Esophagus squamous epithelium (tissue), 5 donors: ENCODE measurements at places on chromosomes 7 and 10.

GRCh38 chr7:87234949-87235348 is 15.4 kb upstream of the TMEM243 start:
- no peak for DNase-seq

GRCh38 chr7:20784388-20785156 is 2.1 kb downstream of the SP8 start:
- DNase-seq: no peak

- no peak for DNase-seq
These were observed 176.3 kb downstream of the CREB5 start for GRCh38 chr7:28588602-28589001.

DNA sequence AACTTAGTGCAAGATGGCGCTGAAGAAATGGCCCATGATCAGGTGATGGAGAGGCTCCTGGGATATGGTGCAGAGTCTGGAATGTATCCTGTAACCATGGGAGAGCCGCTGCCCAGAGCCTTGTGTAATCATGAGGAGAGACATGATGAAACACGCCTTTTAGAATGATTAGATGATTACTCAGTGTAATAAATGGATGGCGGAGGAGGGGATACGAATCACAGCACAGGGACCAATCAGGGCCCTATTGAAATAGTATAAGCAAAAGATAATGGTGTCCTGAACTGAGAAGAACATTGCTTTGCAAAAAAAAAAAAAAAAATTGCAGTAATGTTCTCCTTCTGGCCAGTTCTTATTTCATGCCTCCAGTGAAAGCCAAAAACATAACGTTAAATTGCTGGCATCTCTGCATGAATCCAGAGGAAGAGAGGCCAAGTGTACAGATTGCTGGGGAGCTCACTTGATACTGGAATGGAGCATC is 668.5 kb upstream of the AUTS2 start:
- DNase-seq: no peak

DNA sequence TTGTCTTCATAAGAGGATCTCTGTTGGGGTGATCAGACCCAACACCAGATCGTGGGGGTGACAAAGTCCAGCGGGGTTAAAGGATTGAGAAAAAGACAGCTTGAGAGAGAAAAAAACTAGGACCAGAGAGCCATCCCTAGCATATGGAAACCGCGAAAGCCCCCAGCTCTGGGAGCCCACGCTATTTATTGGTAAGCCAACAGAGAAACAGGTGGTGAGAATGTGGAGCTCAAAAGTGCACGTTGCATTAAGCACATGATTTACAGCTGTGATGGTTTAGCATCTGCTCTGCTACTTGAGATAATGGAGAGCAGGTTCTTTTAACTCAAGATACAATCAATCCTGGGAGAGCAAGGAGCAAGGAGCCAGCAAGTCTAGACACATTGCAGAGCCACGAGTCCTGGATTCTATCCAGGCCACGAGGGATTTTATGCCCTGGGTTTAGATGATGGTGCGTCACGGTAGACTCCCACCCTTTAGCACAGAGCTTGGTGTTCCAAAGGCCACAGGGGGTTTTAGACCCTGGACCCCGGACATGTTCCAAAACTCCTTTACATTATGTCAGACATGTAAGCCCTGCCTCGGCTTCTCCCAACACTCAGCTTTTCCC is 755.2 kb upstream of the SORCS1 start:
- no peak for DNase-seq

DNA sequence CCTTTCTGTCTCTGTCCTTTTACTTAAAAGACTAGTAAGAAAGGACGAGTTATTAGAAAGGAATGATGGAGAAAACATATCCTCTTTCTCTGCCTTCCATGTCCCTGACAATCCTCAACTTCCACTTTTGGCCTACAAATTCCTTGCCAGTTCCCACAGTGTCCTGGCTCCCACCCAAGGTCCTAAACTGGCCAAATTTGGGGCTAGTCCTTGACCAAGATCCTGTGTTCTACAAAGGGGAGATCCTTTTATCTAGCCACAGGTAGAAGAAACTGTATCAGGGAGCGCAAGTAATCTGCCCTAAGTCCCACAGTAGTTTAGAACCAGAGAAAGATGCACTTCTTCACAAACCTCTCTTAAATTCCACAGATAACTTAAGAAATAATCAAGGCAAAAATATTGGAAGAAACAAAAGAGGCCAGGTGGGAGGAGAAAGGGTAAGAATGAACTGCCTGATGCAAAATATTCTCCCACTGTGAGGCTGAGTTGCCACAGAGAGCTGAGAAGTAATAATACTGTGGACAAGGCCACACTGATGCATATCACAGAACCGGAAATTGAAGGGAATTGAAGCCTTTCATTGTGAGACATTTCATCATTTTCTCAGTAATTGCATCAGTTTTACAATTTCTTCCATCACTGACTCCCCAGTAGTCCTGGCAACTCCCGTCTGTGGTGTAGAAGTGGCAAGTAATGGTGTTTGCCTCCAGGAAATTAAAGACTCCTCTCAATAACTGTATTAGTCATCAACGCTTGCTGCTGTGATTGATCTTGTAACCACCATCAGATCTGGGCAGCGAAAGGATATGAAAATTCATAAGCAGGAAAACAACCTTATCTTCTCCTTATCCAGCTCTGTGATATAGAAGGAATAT is 47.2 kb downstream of the DNAJC12 start:
- no peak for DNase-seq

DNA sequence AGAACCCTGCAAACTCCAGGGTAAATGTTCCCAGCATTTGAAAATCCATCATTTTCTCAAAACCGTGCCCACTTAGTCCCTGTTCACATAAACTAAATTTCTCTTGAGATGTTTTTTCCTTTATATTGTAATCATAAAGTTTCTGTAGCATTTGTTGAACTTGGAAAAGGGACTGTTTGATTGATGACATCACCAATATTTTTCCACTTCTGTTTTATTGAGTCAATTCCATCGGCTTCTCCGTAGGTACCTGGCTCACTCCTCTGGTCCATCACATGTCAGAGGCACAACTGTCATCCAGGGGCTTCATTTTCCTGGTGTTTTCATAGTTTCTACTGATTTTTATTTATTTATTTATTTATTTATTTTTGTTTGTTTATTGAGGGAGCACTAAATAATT is 462.5 kb upstream of the PFKP start:
- no peak for DNase-seq

DNA sequence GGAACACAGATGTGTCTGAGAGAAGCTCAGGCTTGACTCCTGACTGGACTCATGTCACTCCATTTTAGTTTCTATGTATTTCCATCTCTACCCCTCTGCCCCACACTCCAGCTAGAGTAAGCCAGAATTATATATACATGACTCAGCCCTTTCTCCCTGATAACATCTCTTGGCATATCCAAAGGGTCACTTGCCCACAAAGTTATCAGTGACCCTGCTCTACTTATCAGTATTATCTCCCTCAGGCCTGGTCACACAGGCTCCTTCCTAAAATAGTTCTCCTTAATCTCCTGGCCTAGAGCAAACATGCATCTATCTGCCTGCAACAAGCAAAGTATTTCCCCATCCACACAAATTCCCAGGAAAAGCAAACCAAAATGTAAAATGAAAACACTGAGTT is 598.3 kb downstream of the SUGCT start:
- DNase-seq: no peak
